ENCODE measurements at places on chromosomes 1 and 21.

- DNase-seq = no peak
Measured at GRCh38 chr1:202319381-202320080, 22.2 kb downstream of the UBE2T start.

DNA sequence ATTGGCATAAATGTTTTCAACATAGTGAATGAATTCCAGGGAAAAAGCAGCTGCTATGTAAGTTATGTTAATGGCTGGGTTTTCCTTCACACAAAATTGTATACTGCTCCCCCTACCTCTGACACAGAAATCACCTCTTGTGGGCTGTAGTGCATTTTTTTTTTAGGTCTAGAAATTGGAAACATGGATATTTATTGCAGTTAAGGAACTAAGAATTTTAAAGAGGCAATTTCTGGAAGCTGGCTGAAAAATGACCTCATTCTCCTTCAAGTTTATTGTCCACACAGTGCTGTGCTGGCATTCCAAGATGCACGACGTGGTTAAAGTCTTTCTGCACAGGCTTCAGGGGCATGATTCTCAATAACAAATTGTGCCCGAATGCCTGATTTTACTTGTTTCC, 1424.2 kb downstream of the MRPL39 start:
- DNase-seq = no peak

- no peak for DNase-seq
Measured at GRCh38 chr1:199336745-199337640, 690.5 kb upstream of the NR5A2 start.

GRCh38 chr1:99482286-99482685, 163.6 kb upstream of the PALMD start:
- no peak for DNase-seq

- peak; percentile 12 for DNase-seq
Measured at GRCh38 chr1:226397011-226397926, 10.6 kb downstream of the PARP1 start.

GRCh38 chr1:8910914-8911313, 32.4 kb upstream of the ENO1 start:
- DNase-seq = no peak

Data from fibroblast of the aortic adventitia (primary cell).